Cardiac fibroblast (primary cell): ENCODE measurements at places on chromosomes 6 and 20.

DNA sequence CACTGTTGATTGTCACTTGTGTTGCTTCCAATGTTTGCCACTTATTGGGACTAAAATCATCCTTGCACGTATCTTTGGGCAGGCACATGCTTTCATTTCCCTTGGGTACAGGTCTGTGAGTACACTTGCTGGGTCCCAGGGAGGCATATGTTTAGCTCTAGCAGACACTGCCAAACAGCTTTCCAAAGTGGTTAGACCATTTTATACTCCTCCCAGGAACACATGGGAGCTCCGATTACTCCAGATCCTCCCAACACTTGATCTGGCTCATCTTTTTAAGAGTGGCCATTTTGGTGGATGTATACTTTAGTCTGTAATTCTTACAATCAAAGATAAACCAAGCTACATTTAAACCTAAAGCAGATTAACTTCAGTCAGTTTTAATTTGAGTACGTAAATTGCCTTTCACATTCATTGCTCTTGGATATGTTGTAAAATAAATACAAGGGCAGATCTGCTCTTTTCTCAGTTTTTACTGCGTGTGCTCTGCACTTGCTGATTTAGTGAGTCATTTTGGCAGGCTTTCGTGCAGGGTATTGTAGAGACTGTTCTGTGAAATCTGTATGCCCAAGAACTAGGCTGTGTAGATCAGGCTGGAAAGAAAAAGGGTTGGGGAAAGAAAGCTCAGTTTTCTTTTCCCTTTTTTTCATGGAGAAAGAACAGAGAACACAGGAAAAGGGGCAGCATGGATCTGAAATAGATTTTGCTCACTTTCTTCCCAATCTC is 19.5 kb downstream of the SLC22A1 start:
- peak; percentile 63 for DNase-seq

DNA sequence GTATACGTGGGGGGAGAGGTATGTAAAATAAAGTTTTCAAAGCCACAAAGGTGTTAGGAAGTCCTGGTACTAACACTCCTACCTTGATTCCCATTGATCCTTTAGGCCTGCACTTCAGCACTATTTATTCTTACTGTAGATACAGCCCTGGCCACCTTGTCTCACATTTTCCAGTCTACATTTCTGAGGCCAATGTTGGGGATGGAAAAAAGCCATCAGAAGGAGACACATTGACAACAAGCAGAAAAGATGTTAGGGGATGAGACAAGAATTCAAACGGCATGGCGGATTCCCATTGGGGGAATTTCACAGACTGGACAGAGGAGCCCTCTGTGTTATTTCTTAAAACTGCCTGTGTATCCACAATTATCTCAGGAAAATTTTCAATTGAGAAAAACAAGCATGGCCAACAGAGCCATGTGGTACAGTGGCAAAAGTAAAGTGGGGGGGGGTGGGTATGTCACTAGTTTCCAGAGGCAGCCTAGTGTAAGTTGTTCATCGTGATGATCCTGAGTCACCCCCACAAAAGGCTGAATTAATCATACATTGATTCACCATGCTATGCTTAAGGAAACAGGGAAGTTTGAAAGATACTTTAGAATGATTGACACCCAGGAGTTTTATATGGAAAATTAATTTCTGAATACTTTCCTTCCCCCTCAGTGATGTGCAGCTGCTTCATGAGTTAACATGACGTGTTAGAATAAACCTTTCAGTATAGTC is 40.5 kb downstream of the RREB1 start:
- peak; percentile 80 for DNase-seq

DNA sequence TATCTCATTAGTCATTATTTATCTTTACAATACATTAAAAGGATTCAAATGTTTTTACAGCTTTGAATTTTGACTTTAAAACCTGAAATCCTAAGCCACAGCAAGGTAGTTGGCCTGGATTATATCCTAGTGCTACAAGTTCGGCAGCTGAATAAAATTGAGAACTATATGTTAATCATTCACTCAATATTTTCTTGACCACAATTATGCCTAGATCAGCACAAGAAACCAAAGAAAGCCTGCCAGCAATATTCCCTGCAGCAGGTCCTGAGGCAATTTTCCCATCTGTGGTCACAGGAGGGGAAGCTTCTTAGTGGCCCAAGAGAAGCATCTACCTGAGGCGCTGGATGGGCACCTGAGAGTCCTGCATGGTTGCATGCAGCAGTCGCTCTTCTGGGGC is 183.5 kb downstream of the GMDS start:
- DNase-seq, result no peak

DNA sequence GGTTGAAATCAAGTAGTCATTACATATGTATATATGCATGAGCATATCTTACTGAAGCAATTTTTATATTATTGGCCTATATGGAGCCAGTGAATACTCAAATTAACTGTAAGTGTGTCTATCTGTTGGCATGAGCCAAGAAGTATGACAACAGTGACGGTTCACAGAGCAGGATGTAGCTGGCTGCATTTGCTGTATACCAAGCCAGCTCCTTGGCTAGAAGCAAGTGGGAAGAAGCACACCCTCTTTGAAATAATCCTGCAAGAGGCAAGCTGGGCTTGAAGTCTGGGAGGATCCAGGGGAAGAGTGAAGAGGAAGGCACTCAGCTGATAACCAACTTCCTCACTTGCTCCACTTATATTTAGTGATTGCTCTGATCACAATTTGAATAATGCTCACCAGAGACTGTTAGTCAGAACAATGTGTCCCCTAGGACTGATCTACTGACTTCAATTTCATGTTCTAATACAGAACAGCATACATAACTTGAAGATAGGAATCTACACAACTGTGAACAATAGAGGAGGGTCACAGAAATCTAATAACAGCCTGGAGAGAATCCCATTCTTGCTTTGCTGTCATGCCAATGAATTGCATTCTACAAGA is 497.3 kb downstream of the PRKN start:
- DNase-seq, result no peak

GRCh38 chr6:163991321-163991720 is 576.8 kb downstream of the QKI start:
- no peak for DNase-seq

DNA sequence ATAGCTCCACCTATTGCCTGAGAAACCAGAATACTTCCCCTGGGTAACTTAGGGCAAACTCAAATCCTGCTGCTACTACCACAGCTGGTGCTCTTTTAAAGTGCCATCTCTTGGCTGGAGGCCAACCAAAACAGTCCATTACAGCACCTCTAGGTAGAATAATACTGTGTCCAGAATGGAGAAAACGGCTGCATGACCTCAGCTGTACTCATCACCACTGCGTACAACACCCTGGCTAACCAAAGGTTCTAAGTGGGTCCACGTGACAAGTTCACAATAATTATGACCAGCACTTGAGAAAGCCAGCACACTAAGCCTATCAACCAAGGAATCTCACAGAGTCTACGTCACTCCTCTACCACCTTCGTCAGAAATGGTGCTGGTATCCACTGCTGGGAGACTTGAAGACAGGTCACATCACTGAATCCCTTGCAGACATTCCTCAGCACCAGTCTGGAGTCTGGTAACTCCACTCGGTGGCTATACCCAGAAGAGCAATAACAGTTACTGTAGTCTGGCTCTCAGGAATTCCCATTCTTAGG is 40.9 kb upstream of the PKIB start:
- no peak for DNase-seq

GRCh38 chr6:108974201-108974600 is 120.4 kb downstream of the SESN1 start:
- DNase-seq, result no peak

DNA sequence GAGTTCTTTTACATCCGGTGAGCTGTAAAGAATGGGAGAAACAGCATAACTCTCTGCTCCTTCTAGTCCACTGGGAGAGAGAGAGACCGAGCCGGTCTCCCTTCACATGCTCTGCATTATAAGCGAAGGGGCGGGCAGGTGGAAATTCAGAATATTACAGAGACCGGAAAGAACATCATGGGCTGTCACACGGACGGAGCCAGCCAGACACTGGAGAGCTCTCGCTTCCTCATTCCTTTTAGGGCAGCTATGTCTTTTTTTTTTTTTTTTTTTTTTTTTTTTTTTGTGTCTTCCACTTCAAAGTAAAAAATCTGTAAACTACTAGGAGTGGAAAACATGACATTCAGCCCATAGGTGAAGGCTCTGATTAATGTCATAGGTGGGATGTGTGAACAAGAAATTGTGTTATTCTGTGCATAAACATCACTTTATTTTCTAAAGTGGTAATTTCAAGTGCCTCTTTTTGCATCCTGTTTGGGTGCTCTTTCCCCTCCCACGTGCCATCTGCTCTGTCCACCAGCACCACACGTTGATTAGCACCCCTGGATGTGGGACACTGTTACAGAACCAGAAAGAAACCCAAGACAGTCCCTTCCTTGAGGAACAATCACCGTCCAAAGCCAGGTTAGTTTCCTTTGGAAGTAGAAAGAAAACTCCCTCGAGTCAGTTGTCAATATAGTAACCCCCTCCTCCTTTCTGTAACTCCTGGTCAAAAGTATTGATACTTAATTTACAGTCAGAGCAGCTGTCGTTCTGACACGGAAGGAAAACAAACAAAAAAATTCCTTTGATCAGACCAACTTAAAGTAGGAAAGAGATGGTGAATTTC is at the start of gene TAGAP:
Gene TAGAP (minus strand): TSS at position 93 of the 829 bp plus-strand sequence. CDS start 845 bp downstream, outside the sequence.
- DNase-seq, result peak; percentile 14

- peak; percentile 91 for DNase-seq
Observed at GRCh38 chr6:41066867-41067304, 5.3 kb downstream of the OARD1 start.

GRCh38 chr6:5878792-5879191 is 127.9 kb downstream of the NRN1 start:
- DNase-seq, result no peak

- no peak for DNase-seq
Observed at GRCh38 chr20:32442630-32443373, 84.7 kb downstream of the ASXL1 start.

DNA sequence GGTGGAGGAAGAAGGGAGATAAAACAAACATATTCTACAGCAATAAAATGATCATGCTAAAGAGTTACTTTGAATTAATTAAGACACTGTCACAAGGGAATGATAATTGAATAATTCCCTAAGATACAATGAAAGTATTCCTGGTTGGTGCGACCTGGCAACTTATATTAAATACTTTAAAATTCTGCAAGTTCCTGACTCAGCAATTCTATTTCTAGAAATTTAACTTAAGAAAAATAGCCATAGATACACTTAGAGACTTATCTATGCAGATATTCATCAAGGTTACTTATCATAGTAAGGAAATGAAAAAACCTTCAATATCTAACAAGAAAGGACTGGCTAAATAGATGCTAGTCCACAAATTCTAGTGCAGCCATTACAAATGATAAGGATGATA is 156.0 kb downstream of the BACH2 start:
- DNase-seq, result no peak
